Keratinocyte (primary cell): ENCODE measurements at places on chromosomes 3 and 15.

DNA sequence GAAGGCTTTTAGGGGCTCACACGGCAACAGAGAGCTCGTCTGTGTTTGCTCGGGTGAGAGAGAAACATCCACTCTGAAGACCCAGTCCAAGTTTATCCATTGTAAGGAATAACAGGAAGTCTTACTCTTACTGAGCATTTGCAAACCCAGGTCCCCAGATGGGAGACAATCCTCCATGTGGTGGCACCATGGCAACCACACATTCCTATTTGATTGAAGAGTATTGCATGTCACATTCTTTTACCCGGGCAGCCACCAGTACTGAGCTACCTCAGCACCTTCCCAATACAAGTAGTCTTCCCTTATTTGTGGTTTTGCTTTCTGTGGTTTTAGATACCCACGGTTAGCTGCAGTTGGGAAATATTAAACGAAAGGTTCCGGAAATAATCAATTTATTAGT lies 302.9 kb upstream of the RASGRP1 start:
- no peak for DNase-seq

DNA sequence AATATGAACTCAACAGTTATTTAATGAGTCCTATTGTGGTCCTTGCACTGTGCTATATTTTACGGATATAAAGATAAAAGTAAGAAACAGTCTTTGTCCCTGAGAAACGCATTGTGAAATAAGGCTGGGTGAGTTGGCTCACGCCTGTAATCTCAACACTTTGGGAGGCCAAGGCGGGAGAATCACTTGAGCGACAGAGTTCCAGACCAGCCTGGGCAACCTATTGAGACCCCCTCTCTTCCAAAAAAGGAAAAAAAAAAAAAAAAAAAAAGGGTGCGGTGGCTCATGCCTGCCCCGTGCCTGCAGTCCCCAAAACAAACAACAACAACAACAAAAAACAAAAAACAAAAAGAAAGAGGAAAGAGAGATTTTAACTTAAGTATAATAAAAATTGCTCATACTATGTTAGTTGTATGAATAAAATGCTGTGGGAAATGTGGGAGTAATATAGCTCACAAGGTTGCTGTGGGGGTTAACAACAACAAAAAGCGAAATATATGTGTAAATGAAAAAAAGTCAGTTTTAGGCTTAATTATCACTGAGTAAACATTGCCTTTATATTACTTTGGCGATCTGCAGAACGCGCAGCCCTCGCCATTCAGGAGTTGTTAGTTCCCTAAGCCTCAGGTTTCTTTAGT lies 461 bp upstream of the FNDC3B start:
- DNase-seq, result no peak

GRCh38 chr3:57164217-57164656 lies 916 bp downstream of the IL17RD start:
- DNase-seq, result no peak

- DNase-seq, result no peak
Observed at GRCh38 chr3:108051005-108051404, 39.8 kb downstream of the CD47 start.

GRCh38 chr3:97957617-97958311 lies 14.5 kb downstream of the RIOX2 start:
- DNase-seq, result no peak

DNA sequence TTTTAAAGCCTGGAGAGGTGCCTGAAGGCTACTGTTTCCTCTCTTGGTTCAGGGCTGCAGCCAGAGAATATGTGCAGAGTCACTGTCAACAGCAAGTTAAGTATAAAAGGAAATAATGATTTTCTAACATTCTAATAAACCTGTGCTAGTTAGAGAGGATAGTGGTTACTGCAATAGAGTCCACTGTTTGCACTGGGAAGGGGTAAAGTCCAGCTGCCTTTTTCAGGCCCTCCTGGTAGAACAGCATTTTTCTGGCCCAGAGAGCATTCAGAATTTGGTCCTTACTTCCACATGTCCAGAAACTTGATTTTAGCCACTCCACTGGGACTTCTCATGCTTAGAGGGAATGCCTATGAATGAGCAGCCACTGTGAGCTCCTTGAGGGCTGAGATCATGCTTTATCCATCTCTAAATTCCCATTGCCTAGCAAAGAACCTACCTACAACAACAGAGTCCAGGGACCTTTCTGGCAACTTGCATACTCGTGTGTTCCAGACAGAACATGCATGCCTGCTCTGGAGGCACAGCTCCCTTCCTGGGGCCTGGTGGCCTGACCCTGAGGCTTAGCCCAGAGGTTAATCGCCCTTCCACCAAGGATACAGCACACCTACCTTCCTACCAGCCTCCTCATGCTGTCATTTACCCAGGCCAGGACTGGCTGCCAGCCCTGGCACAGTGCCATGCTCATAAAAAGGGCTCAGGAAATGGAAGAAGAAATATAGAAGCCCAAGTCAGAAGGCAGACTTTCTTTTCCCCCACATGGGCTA lies 50.3 kb upstream of the ATP13A3 start:
- no peak for DNase-seq

DNA sequence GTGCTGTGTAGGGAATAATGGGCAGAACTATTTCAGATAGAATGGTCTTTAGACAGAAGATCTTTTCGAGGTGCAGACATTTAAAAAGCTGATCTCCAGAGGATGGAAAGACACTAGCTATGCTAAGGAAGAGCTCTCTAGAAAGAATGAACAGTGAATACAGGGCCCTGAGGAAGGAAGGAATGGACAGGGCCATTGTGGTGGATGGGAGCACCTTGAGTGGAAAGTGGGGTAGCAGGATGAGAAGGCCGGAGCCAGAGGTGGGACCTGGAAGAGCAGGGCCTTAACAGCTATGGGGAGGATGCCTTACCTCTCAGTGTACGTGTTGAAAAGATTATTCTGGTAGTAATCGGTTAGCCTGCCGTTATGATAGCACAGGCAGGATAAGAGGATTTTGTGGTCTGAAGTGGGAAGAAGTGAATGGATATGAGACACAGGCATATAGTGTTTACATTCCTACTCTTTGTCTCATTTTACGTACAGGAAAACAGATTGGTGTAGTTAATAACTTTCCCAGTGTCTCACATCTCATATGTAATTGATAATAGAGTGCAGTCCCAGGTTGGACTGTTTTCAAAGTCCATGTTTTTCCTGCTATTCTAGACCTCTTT lies 172.4 kb downstream of the KLHL25 start:
- no peak for DNase-seq

GRCh38 chr3:115146032-115146417 lies 1.1 kb downstream of the ZBTB20 start:
- DNase-seq, result no peak

DNA sequence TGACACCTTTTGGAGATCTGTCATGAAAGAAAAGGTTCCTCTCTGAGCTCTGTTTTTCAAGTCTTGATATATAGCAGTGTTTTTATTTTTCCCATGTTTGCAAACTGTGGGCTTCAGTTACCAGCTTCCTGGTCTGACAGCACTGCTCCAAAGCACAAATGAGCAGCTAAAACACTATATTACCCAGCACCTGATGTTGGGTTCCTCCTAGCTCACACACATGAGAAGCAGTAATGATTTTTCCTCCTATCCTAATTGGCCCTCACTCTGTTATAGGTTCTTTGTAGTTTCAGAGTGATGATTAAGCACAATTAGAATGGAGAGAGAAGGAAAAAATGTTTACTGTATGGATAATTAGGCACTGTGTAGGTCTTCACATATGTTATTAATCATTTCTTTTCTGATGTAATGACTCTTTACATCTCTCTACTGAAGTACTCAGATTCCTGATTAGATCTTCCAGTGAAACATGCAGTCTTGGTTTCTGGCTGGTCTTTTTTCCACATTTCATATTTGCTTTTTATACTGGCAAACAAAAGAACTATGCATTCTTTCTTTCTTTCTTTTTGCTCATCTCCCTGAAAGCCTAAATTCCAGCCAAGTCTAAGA lies 939.7 kb downstream of the NSUN3 start:
- DNase-seq, result no peak

GRCh38 chr3:49035281-49035680 lies 6.1 kb upstream of the IMPDH2 start:
- DNase-seq, result no peak

- DNase-seq, result no peak
Observed at GRCh38 chr3:5051772-5052171, 70.3 kb upstream of the ARL8B start.

DNA sequence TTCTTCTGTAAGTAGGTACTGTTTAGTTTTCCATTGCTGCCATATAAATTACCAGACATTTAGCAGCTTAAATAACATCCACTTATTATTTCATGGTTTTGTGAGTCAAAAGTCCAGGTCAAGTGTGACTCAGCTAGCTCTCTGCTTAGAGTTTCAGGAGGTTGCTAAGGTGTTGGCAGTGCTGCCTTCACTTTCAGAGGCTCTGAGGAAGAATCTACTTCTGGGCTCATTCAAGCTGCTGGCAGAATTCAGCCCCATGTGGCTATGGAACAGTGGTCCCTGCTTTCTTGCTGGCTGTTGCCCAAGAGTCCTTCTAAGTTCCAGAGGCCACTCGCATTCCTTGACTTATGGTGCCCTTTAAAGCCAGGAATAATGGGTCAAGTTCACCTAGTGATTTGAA lies 4.5 kb downstream of the CFAP44 start:
- no peak for DNase-seq

DNA sequence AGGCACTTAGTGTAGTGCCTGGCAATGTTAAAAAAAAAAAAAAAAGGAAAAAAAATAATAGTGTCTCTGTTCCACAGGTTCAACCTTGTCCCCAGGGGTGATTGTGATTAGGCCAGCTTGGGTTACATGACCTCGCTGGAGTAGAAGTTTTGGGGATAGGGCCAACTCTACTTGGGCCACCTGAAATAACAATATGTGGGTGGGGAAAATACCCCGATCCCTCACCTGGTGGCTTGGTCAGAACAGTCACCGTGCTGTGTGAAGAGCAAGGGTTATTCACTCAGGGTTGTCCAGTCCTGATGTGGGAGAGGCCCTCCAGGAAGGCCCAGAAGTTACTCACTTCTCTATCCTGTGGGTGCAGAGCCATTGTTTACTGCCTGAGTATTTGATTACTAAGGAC lies 19.5 kb downstream of the XYLB start:
- DNase-seq, result no peak
